AG20443 (cell line): ENCODE measurements at places on chromosomes 16 and 17.

GRCh38 chr17:30263552-30264333 is 28.0 kb downstream of the BLMH start:
- DNase-seq, result no peak

DNA sequence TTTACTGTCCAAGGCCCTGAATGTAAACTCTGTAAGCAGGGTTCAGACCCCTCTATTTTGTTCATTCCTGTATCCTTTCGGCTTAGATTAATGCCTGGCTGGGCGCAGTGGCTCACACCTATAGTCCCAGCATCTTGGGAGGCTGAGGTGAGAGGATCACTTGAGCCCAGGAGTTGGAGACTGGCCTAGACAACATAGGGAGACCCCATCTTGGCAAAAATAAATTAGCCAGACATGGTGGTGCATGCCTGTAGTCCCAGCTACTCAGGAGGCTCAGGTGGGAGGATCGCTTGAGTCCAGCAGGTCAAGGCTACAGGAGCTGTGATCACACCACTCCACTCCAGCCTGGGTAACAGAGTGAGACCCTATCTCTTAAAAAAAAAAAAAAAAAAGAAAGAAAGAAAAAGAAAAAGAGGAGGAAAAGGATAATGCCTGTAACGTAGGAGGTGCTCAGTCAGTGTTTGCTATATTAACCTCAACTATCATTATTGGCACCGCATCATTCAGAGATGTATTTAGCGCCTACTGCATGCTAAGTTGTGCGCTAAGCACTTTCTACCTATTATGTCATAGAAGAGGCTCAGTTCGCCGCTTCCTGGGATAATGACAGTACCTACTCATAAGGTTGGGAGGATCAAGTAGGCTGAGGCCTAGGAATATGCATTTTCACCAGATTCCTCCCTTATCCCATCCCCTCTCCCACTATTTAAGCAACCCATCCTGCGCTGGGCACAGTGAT is 5.0 kb downstream of the SOCS1 start:
- no peak for DNase-seq

GRCh38 chr17:75031972-75032719 is 14.6 kb downstream of the ATP5PD start:
- DNase-seq, result peak; percentile 91

GRCh38 chr16:49463529-49463928 is 89.9 kb downstream of the C16orf78 start:
- DNase-seq, result no peak
